ENCODE measurements at places on chromosomes 7 and 10. TPM values are rescaled to one million over a fixed set of nuclear protein-coding genes. Genes with fewer than 3 reads are reported as not detected.

Gene PLA2G12B
- not detected for total RNA-seq

Gene CCL24
- not detected for total RNA-seq

Gene CAMK2B
- not detected for total RNA-seq

Gene FBXO24
- 0.30 TPM for total RNA-seq

Gene KLF14
- total RNA-seq: under 0.01 TPM
